ENCODE measurements at places on chromosomes 4 and X. TPM values are rescaled to one million over a fixed set of nuclear protein-coding genes. Genes with fewer than 3 reads are reported as not detected.

The CCDC120 gene
- total RNA-seq, result 3.4 TPM

The EREG gene
- 37.9 TPM for total RNA-seq

The SETD7 gene
- total RNA-seq, result 41.8 TPM

The EMCN gene
- total RNA-seq, result not detected

The ADAM29 gene
- total RNA-seq, result not detected

The PAK3 gene
- total RNA-seq, result not detected

The CITED1 gene
- 1.8 TPM for total RNA-seq

The CSN1S1 gene
- not detected for total RNA-seq

Measured in A549 treated with CORT108297 at 1 μM for 4 hours (cell line).